ENCODE measurements at places on chromosomes 11 and 22.

DNA sequence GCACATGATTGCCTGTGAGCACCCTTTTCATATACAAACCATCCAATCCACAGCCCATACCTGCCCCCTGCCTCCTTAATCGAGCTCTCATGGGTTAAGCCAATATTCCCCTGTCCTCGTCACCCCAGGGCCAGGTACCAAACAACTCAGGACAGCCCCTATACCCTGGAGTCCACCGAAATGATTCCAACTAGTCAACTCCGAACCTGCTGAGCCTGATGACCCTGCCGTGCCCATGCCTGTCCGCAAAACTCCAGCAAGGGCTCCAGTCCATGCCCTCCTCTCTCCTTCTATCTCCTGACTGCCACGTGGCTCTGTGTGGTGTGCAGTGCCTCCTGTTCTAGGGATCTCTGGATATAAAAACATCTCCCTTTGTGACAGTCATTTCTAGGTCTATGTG, 35.5 kb upstream of the SYT13 start:
- DNase-seq: no peak

GRCh38 chr11:93118276-93118675, 79.5 kb downstream of the SLC36A4 start:
- no peak for DNase-seq

DNA sequence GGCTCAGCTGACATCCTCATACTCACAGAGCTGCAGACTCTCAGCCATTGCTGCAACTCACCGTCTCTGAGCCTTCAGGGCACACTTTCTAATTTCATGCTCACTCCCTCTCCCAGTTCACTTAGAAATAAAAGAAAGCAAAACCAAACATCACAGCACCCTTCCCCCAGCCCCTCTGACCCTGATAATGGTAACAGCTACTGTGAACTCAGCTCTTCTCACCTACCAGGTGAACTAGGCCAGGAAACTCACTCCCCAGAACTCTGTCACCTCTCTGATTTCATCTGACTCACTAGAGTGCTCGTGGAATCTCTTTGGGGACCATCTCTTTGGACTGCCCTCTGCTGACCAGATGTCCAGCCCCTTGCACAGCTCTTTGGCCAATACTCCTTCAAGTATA, 14.5 kb upstream of the PARVA start:
- DNase-seq: no peak

- no peak for DNase-seq
Measured at GRCh38 chr11:90288212-90288821, 65.5 kb upstream of the CHORDC1 start.

DNA sequence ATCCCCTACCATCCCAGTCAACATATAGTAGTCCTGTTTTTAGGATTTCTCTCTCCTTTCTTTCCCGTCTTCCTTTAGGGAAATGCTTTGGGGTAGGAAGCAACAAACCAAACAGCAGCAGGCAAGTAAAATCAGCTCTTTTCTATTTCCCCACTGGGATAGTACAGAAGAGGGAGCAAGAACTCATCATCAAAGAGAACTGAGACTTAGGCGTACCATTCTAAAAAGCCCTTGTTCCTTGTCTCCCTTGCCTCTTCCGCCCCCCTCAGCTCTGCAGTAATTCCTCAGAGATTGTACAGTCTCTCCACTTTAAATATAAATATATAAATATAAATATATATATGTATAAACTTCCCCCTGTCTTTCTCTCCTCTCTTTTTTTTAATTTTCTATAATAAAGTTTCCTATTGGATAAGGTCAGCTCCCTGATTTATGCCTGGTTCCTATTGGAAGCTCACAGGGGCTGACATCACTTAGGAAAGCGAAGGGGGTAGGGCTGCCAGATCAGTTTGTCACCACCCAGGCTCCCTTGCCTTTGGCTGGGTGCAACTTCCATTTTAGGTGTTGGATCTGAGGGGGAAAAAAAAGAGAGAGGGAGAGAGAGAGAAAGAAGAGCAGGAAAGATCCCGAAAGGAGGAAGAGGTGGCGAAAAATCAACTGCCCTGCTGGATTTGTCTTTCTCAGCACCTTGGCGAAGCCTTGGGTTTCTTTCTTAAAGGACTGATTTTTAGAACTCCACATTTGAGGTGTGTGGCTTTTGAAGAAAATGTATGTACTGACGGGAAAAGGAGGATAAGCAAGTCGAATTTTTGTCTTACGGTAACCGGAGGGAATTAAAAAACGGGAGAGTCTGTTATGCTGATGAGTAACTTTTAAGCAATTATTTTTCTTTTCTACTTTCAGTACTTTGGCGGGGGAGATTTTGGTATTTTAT, at the start of gene CTNND1:
Gene CTNND1, plus strand, starts transcription at position 502 of the 934 bp plus-strand sequence. CDS start 29,677 bp downstream, outside the sequence.
- no peak for DNase-seq

DNA sequence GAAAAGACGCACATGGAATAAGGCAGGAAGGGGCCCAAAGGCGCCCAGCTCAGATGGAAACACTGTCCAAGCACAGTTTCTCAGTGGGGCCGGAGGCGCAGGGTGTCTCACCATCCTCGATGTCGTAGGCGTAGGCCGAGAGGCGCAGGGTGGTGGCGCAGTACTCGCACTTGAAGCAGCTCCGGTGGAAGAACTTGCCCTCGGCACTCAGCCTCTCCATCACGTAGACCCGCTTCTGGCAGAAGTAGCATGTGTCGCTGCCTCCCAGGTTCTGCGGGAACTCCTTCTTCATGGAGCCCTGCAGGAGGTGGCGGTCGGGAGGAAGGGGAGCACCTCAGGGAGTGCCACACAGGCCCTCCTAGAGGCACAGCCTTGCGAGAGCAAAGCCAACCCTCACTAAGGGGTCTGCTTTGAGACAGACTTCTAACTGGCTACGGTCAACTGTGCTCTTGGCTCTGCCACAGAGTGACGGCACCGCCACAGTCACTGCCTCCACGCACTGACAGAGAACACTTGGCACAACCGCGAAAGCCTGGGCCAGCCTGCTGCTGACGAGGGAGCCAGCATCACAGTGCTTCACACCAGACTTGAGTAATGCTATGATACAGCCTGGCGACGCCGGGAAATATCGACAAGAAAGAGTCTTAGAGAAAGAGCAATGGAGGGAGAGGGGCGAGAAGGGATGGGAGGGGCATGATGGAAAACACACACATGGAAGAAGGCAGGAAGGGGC, 97.6 kb upstream of the BID start:
- no peak for DNase-seq

DNA sequence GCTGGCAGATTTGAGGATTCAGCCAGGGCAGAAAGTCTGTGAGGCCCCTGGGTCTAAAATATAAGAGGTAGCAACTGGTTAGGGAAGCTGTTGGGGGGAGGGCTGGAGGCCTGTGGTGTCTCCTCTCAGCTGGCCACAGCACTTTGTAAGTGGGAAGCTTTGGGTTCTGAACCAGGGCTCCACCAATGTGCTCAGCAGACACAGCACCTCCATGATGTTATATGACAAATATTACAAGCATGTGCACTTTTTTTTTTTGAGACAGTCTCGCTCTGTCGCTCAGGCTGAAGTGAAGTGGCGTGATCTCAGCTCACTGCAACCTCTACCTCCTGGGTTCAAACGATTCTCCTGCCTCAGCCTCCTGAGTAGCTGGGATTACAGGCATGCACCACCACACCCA, 8.0 kb downstream of the ARHGAP1 start:
- DNase-seq: no peak

DNA sequence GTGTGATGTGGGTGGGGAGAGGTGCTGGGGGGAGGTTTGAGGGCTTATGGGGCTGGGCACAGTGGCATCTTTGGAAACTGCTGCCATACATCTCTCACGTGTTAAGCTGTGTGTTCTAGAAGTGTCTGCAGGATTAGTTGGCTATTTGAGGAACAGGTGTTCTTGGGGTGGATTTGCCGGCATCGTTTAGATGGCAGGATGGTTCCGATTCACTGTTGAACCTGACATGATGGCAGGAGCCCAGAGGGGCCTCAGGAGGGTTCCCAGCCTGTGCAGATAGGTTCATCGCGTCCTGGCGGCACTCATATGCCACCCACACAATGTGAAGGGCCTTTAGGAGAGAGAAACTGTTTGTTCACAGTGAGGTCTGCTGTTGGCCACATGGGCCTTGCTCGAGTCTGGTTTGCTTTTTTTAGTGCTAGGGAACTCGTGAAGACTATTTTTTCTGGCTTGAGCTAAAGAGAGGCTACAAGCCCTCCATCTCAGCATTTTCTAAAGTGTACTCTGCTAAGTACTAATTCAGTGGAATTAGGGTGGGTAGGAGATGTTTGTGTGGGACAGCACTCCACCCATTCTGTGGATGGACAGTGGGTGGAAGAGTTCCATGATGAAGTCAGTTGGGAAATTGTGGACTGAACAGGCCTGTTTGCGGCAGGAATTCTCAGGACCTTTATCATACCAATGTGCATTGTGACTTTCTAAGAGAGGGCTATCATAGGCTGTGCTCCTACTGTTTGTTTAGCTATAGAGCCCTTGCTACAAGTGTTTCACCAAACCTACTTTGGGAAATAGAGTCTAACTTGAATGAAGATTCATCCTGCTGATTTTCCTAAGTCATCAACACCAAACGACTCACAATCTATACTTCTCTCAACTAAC, 55.4 kb upstream of the PLET1 start:
- DNase-seq: no peak

GRCh38 chr11:20000351-20001134, 159.7 kb downstream of the DBX1 start:
- DNase-seq: no peak

DNA sequence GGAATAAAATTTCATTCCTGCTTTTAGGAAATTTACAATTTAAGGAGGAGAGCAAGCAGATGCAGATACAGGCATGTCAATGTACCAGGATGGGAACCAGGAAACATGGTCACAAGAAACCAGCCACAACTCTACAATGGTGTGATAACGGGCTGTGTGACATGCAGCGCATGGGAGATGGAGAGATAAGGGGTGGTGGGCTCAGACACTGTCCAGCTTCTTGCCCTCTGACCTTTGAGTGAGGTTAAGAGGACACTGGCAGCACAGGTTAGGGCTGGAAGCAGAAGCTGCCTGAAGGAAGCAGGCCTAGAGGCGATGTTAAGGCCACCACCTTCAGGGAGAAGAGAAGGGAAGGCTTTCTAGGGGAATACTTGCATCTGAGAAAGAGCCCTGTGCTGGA, 2.3 kb upstream of the SORL1-AS1 start:
- no peak for DNase-seq

- DNase-seq: no peak
Measured at GRCh38 chr22:35459423-35459894, 59.5 kb downstream of the MCM5 start.

DNA sequence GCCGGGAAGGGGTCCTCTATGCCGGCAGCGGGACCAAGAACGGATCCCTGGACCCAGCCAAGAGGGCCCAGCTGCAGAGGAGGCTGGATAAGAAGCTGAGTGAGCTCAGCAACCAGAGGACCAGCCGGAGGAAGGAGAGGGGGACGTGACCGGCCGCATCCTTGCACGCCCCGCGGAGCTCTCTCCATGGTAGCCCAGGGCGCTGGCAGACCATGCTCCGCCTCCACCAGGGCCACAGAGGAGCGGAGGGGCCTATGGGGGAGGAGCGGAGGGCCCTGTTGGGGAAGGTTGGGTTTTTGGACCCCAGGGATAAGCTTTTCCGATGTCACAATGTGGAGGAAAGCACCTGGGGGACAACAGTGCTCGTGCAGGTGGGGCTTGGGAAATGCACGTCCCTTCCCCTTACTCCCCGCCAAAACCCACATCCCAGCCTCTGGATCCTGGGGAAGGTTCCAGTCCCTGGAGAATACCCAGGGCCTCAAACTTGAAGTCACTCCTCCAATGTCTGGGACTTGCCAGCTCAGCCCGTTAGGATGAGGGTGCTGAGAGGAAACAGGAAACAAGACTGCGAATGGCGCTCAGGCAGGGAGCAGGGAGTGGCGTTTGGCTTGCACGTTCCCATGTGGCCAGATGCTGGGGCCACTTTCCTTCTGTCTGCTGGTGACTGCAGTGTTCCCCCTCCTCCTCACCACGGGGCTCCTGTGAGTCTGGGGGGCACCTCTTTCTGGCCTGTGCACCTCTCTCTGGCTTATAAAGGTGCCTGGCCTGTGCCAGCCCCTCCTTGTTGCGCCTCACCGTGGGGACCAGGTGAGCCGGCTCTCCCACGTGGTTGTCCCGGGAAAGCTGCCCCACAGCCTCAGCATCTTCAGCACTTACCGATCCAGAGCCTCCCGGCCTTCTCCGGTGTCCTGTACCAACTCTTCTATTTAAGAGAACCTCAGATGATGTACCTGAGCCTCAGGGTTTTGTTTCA, 36.2 kb downstream of the IGHMBP2 start:
- no peak for DNase-seq

- DNase-seq: peak; percentile 17
Measured at GRCh38 chr11:13776134-13776815, 107.8 kb downstream of the FAR1 start.

DNA sequence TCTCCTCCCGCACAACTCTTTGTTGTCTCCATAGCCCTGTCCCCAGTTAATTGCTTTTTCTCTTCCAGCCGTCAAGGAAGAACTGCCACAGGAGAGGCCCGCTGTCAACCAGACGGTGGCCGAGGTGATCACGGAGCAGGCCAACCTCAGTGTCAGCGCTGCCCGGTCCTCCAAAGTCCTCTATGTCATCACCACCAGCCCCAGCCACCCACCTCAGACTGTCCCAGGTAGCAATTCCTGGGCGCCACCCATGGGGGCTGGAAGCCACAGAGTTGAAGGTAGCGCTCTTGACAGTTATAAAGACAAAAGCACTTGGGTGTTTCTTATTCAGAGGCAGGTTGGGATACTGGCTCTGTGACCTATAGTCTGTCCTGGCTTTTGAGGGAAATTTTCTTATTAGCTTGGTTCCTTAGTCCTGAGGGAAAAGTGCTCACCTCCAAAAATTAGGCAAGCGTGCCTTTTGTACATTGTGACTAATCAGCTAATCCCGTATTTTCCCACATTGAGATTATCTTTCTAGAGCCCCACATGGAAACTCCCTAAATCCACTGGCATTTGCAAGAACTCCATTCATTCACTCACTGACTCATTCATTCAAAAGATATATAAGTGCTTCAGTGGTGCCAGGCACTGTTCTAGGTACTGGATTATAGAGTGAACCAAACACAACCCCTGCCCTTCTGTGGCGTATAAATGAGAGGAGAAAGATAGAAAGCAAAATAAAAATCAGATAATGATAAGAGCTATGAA, 65.9 kb downstream of the KREMEN1 start:
- no peak for DNase-seq

DNA sequence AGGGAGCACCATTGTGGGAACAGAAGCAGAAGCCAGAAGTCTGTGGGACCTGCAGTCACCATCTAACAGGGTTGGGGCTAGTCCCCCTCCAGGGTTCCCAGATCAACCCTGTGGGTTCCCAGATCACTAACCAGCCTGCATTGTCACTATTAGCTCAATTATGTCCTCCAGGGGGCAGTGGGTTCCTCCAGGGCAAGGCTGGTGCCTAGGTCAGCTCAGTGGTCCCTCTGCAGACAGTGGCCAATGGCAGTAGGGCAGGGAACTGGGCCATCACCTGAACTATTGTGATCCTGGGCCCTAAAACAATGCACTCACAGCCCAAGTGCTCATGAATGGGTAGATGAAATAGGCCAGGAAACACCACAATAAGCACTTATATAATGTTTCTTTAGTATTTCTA, 18.8 kb upstream of the PRSS23 start:
- no peak for DNase-seq

DNA sequence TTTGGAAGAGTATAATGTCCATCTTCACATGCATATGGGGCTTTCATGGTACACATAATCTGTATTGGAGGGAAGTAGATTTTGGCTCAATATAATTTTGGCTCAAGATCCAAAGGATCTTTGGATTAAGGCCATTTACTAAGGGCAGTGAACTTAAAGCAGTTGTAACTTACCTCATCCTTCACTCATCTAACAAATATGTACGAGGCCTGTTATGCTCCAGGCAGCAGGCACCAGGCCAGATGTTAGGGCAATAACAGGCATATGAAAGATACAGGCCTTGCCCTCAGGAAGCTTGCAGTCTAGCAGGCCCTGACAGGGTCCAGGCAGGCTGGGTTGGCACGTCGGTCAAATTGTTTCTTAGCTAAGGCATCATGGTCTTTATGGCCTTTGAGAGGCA, 44.6 kb downstream of the LIF start:
- DNase-seq: no peak
